Stimulated activated naive CD8-positive, alpha-beta T cell treated with anti-CD3 and anti-CD28 coated beads, Interleukin-15, Interleukin-2, amounts not matched to agents 100 U/mL and 50 U/mL, for 24 hours (primary cell): ENCODE measurements at places on chromosomes 3 and 15.

DNA sequence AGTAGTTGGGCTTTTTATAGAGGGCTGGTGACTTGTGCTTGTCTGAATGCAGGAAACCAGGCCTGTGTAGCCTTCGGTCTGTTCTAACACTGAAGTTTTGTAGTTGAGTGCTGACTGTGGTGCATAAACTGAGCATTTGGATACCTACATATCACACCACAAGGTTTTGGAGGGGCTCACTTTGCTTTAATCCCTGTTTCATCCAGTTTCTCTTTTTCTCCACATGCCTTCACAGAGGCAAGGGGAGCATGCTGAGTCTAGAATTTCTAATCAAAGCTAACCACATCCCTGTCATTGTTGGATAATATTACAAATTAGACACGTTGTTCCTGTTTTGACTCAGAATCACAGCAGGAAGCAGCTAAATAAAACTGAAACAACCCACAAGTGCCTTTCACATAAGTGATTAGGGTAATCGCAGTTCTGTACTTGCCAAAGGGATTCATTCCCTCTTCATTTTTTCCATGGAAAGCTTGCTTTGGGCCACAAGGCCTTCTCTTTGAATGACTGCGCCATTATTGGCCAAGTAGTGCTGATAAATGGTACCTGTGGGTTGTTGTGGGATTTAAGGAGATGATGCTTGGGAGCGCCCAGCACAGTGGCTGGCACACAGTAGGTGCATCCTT, 48.9 kb downstream of the TGFBR2 start:
- no peak for DNase-seq

GRCh38 chr3:36681867-36682266, 82.5 kb downstream of the DCLK3 start:
- DNase-seq, result no peak

DNA sequence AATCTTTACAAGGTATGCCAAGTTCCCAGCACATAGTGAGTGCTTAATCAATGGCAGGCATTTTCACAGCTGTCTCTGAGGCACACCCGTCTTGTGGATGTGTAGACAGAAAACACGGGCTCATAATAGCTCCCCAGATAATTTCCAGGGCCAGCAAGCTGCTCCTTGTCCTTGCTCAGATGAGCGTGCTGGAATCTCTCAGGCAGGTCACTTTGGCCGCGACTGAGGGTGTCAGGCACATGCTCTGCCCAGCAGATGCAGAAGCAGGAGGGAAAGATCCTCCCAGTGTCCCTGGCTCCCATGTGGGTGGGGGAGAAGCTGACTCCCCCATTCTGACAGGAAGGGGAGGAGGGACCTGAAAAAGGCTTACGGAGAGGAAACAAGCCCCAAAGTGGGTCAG, 35.6 kb upstream of the SLC6A1 start:
- DNase-seq, result no peak

DNA sequence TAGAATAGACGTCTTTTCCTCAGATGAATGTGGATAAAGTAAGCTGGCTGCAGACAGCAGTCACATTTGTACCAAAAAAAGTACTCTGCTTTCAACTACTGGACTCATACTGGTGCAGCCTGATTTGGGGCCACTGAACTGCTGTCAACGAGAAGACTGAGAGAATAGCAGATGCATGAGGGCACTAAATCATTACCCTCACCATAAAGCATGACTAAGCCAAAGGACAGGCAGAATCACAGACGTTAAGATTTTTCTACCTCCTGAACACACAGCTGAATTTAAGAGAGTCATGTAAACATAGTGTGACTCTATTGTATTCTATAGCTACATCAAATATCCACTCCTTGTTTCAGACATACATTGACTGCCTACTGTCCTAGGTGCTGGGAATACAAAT, 67.8 kb upstream of the CDAN1 start:
- no peak for DNase-seq

DNA sequence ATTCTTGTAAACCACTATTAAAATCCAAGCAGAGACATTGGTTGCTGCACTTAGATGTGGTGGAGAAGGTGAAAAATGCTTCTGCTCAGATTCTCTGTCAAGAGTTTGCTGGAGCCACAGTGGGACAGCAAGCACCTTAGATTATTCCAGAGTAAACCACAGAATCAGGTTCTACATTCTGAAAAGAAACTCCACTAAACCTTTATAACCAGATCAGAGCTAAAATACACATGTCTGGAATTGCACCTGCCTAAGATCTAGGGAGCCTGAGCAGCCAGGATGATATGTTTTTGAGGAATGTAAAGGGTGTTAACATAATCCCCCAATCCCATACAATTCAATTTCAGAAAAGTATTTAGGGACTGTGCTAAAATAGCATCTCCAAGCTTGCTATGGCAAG, at the start of gene ZPLD1:
Gene ZPLD1 (plus strand): TSS at position 301 of the 400 bp plus-strand sequence. CDS start 3,473 bp downstream, outside the sequence.
- no peak for DNase-seq

DNA sequence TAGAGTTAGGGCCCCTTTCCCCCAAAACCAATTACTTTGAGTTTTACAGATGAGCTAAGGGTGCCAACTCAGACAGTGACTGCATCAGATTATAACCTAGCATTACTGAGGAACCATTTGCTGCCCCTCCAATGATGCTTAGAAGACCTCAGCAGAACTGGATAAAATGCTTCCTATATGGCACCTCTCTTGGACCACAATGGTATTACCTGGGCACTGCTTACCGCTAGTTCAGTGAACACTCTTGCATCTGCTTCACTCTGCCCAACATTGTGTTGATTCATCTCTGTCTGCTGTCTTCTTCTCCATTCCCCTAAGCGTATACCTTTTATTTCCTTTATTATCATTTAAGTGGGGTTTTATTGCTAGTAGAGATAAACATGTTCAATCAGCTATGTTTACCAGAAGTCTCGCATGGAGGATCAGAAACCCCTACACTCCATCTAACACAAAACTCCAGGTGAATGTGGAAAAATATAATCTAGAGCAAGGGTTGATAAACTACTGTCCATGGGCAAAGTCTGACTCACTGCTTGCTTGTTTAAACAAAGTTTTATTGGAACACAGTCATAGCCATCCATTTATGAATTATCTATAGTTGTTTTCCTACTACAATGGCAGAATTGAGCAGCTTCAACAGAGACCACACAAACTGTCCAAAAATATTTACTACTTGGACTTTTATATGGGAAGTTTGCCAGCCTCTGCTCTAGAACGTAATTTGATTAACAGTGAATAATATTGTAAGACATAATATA, 100.2 kb upstream of the PTX3 start:
- no peak for DNase-seq

GRCh38 chr15:92914103-92914499, 14.0 kb downstream of the CHD2 start:
- no peak for DNase-seq

DNA sequence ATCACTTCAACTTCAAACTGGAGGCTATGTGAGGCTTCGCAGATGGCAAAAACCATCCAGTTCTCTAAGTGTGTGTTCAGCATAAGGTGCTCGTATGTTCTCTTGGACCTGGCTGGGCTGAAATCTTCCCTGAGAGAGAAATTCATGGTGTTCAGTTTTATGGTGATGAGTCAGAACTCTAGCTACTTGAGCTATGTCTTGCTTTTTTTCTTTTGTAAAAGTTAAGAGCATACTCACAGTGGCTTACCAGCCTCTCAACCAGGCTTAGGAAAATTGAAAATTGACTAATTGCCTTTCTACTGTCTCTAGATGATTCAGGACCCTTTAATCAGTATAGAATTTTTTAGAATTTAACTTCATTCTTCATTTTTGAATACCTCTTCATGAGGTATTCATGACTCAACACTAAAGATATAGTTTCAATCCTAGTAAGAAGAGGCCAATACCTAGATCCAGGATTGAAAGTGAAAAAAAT, 617.5 kb downstream of the TBL1XR1 start:
- DNase-seq, result no peak

- DNase-seq, result no peak
Observed at GRCh38 chr3:10529809-10530208, 24.4 kb upstream of the ATP2B2 start.

- DNase-seq, result no peak
Observed at GRCh38 chr15:63532307-63532744, 27.9 kb downstream of the USP3 start.

GRCh38 chr3:69143612-69144011, 21.2 kb upstream of the LMOD3 start:
- DNase-seq, result no peak

DNA sequence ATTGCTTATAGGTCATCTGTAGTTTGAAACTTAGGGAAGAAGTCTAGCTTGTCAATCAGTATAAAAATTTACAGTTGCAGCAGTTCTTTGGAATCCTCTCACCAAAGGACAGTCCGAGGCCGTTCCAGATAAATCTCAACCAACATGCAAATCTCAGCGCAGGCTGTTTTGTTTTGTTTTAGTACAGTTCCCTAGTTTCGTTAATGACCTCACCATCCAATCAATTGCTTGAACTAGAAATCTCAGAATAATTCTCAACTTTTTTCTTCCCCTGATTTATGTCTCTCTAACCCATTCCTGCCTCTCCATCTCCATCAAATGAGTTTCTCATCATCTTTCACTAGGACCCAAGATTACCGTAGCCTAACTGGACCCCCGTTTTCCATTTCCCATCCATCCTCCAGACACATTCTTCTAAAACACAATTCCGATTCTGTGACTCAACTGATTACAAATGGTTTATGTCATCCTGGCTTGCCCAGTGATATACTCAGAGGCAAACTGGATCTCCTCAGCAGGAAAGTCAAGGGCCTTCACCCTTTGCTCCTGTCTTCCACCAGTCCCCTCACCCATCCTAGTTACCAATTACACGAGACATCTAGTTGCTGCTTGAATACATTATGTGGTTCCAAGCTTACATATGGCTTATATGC, 1.3 kb downstream of the SMCO1 start:
- no peak for DNase-seq

GRCh38 chr3:121819236-121819635, 15.6 kb downstream of the IQCB1 start:
- no peak for DNase-seq

DNA sequence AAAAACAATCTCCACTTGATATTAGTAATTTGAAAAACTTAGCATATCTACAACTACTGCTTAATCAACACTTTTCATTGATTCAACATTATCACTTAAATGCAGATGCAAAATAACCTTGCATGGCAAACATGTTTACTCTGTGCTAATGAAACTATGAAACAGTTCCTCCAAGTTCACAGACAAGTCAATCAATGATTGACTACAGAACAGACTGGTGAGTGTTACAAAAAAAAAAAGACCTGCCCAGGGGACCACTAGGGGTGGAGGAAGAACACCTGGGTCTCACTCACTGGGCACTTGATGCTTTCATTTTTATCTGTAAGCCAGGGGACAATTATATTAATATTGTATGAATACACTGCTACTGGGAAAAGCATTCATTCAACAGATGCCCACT, 4.3 kb upstream of the NR2C2 start:
- DNase-seq, result no peak

DNA sequence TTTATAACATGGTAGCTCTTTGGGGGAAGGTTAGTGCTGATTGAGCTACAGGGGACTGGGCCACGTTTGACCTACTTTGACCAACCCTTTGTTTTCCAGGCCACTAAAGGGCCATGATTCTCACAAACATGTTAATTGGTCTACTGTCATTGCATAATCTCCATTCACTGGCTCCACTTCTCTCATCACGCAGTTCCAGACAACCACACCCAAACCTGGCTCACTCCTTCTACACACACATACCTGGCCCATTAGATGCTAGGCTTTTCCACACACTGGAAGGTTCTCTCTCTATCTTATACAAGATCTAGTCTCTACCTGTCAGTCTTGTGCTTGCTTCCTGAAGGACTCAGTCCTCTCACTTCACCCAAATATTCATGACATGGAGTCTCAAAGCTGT, 15.9 kb downstream of the TGM5 start:
- DNase-seq, result no peak

DNA sequence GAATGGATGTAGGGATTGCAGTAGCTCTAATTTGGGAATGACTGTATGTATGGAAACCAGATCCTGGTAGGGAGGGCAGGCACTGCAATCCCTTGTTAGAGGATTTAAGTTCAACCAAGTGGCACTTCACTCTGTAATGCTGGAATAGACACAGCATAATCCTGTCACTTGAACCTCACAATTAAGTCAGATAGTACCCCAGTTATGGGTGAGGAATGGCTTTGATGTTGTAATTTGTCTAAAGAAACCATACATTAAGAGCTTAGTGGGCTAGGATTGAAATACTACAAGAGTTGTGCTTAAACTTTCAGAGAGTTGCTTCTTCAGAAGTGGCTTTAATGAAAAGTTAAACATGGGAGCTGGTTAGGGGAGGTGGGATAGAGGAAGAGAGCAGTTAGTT, 9.3 kb downstream of the RAB7A start:
- DNase-seq, result no peak

DNA sequence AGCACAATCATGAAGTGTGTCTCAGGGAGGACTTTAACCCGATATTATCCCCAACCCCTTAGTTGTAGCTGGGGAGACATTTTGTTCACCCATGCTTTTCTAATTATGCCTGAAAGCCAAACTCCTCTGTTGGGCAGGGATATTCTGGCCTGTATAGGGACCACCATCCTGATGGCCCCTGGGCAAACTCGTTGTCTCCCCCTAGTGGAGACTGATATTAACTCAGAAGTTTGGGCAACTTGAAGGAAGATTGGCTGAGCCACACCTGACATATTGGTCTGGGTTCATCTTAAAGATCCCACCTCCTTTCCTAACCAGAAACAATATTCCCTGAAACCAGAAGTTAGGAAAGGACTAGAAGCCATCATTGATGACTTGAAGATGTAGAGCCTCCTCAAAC, 42.3 kb downstream of the TM4SF18 start:
- no peak for DNase-seq

DNA sequence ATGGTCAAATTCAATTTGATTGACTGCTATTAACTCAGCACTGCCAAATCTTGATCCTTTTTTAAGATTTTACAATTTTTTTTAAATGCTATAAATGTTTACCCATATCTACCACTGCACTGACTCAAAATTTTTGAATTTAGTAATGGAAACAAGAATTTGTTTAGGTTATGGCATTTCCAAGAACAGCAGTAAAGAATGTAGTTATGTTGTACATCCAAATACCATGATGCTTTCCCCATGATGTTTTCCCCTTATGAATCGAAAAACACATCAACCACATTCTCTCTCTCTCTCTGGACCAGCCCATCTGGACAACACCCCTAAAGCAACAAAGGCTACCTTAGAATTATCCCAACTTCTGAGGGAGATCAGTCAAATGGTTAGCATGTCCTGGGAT, 14.2 kb downstream of the CHRM5 start:
- no peak for DNase-seq

DNA sequence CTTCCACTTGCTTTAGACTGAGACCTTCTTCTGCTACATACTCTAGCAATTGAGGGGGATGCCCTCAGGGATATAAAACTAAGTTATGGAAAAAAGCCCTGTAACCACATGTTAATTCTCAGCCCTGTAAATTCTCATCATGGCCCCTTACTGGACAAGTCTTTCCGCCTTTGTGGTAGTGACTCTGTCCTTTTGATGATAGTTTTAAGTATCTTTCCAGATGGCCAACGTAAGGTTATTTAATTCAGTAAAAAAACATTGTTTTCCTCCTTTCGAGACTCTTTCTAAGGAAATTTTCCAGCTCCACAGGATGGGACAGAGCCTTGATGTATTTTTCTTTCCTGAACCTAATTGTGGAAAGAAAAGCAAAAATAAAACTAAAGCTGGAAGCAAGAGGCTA, 25.3 kb upstream of the TM4SF4 start:
- DNase-seq, result no peak

GRCh38 chr3:24479816-24480215, 14.8 kb downstream of the THRB start:
- DNase-seq, result no peak

GRCh38 chr3:125511420-125512118, 8.4 kb downstream of the SNX4 start:
- no peak for DNase-seq

GRCh38 chr3:139561959-139562676, 22.6 kb upstream of the RBP1 start:
- DNase-seq, result no peak

- no peak for DNase-seq
Observed at GRCh38 chr3:78706906-78707523, 1060.8 kb downstream of the ROBO1 start.
